ENCODE measurements at places on chromosomes 16 and 17.

DNA sequence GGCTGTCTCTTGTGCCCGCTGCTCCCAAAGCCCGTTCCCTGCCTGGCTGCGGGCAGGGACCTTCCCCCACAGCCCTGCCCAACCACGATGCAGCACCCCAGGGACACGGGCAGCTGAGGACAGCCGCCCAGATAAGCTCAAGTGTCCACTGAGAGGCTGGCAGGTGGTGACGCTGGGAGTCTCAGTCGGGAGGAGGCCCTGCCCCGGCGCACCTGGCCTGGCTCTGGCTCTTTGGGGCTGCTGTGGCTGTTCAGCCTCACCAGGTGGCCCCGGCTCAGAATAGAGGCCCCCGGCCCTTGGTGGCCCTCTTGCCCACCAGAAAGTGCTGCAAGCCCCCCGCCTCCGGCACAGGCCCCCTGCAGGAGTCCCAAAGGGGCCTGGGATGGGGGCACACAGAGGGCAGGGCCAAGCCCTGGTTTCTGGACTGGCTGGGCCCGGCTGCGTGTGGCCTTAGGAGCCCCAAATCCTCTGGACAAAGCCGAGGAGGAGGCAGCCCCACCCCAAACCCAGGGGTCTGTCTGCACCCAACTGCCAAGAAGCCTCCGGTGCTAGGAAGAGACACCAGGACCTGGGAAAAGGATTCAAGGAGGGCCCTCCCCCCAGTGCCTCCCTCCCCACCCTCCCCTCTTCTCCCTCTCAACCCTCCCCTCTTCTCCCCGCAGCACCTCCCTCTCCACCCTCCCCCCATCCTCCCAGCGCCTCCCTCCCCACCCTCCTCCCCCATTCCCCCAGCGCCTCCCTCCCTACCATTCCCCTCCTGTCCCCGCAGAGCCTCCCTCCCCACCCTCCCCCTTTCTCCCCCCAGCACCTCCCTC, 5.3 kb downstream of the NTHL1 start:
- DNase-seq: no peak

DNA sequence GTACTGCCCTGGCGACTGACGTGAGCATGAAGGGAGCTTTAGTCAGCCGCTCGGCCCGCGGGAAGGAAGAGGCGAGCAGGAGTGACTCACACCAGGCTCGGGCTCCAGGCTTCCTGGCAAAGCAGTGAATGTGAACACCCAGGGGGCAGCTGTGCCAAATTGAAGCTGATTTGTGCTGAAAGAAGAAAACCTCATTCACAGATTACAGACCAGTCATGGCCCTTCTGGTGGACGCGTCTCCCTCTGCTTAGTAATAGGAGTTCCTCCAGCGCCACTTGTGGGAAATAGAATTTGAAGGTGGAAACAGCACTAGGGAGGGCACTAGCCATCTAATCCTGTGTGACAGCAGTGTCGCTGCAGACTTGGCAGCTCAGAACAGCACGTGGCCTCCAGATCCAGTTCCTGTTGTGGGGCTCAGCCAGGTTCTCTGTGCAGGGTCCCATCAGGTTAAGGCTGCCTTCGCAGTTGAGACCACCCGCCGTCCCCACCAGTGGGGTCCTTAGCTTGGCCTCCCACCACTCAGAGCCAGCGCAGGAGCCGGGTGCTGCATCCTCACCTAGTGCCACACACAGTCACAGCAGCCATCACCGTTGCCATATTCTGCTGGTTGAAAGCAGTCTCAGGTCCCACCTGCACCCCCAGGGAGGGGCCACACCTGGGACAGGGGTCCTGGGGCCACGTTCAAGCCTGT, 164.5 kb upstream of the CHMP6 start:
- no peak for DNase-seq

- no peak for DNase-seq
Measured at GRCh38 chr17:64343833-64344637, 46.6 kb downstream of the PECAM1 start.

- no peak for DNase-seq
Measured at GRCh38 chr16:79874391-79874790, 273.9 kb upstream of the MAF start.

GRCh38 chr16:75116081-75116910, at the start of gene LDHD:
TSS of gene LDHD (minus strand) at chr16:75116780. CDS start at chr16:75116720, 60 bp downstream.
- no peak for DNase-seq

- DNase-seq: no peak
Measured at GRCh38 chr17:55763856-55764255, 13.0 kb downstream of the PCTP start.

DNA sequence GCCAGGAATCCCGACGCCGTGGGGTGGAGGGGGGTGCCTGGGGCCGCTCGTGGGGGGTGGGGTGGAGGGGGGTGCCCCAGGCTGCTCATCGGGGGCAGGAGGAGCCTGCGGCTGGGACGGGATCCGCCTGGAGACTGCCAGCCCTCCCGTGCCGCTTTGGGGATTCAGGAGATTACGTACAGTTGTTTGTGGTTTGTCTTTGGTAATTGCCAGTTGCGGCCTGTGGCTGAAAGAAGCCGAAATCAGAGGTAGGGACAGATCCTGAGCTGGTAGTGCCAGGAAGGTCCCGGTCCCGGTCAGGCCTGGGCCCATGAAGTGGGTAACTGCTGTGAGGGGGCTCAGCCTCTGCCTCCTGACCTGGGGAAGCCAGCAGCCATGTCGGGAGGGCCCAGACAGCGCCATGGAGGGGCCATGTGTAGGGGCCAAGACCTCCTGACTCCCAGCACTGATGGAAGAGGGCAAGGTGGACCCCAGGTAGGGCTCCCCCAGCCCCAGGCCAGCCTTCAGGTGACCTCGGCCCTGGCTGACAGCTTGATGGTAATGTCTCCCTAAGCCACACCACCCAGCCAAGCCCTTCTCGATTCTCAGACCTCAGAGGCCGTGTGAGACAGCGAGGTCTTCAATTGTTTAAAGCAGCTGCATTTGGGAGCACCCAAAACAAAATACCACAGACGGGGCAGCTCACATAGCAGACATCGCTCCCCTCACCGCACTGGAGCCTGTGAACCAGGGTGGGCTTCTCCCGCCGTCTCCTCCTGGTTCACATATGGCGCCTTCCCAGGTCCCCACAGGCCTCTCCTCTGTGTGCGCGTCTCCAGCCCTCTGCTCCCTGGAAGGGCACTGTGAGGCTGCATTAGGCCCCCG, 34.9 kb upstream of the SSTR5 start:
- DNase-seq: no peak

GRCh38 chr17:60888812-60889709, 211.4 kb downstream of the BCAS3 start:
- DNase-seq: no peak

DNA sequence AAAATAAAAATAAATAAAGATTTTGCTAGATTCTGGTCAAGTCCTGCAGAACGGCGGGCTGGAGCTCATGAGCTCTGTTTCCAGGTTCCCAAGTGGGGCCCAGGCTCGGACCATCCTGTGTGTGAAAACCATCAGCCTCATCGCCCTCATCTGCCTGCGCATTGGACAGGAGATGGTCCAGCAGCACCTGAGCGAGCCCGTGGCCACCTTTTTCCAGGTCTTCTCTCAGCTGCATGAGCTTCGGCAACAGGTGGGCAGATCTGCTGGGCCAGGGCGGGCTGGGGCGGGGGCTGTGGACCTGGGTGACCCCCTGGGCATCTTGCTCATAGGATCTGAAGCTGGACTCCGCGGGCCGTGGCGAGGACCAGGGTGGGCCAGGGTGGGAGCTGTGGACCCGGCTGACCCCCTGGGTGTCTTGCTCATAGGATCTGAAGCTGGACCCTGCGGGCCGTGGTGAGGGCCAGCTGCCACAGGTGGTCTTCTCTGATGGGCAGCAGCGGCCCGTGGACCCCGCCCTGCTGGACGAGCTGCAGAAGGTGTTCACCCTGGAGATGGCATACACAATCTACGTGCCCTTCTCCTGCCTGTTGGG, 7.8 kb downstream of the WDR81 start:
- no peak for DNase-seq

GRCh38 chr16:57534881-57535658, 1.3 kb downstream of the CCDC102A start:
- DNase-seq: no peak

- no peak for DNase-seq
Measured at GRCh38 chr17:13792314-13792713, 190.6 kb upstream of the HS3ST3A1 start.

- DNase-seq: no peak
Measured at GRCh38 chr17:68349157-68349556, 57.9 kb downstream of the ARSG start.

DNA sequence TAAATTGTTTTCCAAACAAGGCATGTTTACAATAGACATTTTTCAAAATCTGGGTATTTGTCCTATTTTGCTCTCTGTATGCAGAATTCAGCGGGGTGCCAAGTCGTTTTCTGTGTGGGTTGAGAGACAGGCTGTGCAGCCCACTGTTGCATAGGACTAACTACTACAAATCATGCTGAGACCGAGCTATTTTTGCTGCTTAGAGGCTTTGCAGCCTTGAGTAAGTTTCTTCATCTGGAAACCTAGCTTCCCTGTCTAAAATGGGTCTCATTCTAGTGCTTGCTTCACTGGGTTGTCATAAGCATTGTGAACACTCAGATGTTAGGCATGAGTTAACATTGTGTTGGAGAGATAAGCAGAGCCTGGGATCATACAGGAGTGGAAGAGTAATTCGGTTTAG, 1.3 kb downstream of the PRPSAP2 start:
- DNase-seq: no peak

GRCh38 chr17:72467841-72468653, 347.2 kb downstream of the SOX9 start:
- DNase-seq: no peak

DNA sequence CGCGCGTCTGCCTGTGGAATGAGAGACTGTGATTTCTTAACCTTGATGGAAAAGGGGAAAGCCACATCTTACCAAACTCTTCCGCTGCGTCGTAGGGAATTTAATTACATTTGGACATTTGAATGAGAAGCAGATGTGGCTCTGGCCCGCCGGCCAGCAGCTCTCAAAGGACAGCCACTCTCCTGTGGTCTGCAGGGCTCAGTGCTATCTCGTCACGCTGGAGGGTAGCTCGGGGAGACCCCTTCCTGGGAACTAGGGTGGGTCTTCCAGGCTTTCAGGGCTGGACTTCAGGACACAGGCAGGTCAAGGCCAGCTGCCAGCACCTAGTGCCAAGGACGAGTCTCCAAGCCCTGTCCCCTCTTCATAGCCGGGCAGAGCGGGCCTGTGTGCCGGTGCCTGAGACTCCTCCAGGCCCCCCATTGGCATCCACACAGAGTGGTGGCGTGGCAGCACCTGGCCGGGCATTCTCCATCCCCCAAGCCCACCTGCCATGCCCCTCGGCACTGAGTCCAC, 15.9 kb upstream of the TBX2 start:
- no peak for DNase-seq

DNA sequence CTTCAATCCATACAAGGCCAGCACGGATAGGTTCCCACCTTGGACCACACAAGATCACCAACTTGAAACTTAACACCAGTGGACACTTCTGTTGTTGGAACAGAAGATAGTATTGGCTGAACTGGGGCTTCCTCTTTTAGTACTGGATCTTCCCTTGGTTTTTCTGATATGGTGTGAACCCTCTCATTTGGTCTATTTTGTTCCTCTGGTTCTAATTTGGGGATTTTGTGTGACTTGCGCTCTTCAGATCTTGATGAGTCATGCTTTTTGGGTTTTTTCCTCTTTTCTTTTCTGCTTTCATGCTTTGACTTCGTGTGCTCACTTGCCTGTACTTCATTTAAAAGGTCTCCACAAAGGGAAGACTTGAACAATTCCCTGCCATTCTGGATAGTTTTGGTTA, 39.0 kb downstream of the SOST start:
- no peak for DNase-seq

DNA sequence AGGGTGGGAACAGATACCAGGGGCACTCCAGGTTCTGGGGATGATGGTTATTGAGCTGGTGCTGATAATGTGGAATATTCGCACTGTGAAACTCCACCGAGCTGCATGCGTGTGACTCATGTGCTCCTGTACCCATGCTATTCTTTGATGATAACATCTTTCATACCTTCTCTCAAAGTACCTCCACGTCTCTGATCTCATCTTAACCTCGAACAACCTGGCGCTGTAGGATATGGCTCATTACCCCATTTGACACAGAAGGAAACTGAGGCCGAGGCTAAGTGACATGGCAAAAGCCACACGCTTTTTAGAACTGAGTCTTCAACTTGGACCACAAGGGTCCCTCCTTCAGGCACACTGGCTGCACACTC, 30.2 kb upstream of the MRPS23 start:
- DNase-seq: peak; percentile 22

GRCh38 chr16:3879258-3879886, 1.1 kb downstream of the CREBBP start:
- DNase-seq: peak; percentile 13

DNA sequence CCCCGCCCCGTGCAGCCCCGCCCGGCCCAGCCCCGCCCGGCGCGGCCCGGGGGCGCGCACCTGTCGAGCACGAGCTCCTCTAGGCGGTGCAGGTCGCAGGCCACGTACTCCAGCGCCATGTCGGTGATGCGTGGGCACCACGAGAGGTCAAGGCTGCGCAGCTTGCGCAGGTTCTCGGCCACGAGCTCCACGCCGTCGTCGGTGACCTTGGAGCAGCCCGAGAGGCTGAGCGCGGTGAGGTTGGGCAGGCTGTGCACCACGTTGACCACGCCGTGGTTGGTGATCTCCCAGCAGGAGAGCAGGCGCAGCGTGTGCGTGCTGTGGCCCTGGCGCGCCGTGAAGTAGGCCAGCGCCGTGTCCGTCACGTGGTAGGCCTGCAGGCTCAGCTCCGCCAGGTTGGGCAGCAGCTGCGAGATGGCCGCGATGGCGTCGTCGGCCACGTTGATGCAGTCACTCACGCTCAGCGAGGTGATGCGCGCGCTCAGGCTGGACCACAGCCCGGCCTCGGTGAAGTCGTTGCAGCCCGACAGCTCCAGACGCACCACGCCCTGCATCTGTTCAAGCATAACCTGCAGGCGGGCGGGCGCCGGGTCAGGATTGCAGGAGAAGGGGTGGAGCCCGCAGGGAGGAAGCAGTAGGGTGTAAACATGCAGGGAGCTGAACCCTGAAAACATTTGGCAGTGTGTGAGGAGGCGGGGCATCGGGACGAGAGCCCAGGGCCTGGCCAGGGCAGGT, 5.3 kb upstream of the WDR24 start:
- DNase-seq: peak; percentile 66

DNA sequence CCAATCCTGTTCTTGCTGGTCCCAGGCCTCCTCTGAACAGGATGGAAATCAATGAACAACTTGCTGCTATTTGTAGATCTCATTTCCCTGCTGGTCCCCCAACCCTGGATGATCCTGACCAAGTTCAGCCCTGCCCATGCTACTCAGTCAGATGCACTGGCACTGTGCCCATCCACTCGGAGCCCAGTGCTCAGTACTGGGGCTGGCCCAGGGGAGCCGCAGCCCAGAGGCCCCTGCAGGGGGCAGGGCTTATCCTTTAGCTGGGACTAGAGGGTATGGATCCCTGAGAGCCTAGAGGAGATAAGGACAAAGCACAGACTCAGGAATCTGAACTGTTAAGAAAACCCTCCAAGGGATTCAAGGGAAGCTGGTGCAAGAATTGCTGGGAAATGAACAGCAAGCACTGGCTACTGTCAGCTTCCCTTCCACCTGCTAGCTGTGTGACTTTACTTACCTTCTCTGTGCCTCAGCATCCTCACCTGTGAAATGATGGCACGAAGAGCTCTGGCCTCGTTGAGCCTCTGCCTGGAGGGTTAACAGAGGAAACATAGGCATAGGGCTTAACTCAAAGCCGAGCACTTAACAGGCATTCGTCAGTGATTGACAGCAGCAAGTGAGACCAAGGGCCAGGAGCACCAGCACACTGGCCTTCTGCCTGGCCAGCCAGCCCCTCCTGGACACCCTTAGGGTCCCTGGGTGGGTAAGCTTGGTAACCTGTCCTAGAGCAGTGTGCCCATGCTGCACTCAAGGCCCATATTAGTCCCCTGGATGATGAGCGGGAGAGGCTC, 29.8 kb upstream of the C1QL1 start:
- DNase-seq: no peak

Measured in stimulated activated CD4-positive, alpha-beta T cell treated with anti-CD3 and anti-CD28 coated beads, Interleukin-12 subunit alpha, Interleukin-12 subunit beta, amount 100 ng/mL, for 4 hours (primary cell).